A549 treated with CpdA at 1 μM for 4 hours (cell line): ENCODE measurements at places on chromosomes 16 and 17. TPM values are rescaled to one million over a fixed set of nuclear protein-coding genes. Genes with fewer than 3 reads are reported as not detected.

Gene EFTUD2
- total RNA-seq = 153 to 208 TPM (median 162 TPM) in 5 replicates

Gene GNG13
- total RNA-seq = not detected in 5 replicates

Gene MT1F
- total RNA-seq = 7.8 to 18.7 TPM (median 12.3 TPM) in 5 replicates

Gene CDC6
- total RNA-seq = 55.8 to 65.8 TPM (median 60.4 TPM) in 5 replicates
